ENCODE measurements at places on chromosomes 1 and 21.

DNA sequence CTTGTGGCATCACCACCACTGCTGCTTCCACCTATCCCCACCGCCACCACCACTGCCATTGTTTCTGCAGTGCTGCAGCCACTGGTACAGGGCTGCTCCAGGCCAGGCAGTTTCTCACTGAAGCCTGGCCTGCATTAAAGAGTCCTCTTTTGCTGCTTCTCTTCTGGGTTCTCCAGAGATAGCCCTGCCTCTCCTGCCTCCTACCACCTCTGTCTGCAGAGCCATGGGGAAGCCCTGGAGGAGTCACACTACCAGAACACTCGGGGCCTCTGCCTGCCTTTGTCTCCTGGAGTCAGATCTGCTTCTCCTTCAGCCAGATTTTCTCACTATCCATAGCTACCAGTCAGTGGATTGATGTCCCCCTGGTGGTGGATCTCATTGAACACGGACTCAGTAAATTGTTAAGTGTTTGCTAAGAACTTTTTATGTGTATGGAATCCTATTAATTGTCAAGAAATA, 37.7 kb upstream of the DDAH1 start:
- DNase-seq = peak; percentile 22

DNA sequence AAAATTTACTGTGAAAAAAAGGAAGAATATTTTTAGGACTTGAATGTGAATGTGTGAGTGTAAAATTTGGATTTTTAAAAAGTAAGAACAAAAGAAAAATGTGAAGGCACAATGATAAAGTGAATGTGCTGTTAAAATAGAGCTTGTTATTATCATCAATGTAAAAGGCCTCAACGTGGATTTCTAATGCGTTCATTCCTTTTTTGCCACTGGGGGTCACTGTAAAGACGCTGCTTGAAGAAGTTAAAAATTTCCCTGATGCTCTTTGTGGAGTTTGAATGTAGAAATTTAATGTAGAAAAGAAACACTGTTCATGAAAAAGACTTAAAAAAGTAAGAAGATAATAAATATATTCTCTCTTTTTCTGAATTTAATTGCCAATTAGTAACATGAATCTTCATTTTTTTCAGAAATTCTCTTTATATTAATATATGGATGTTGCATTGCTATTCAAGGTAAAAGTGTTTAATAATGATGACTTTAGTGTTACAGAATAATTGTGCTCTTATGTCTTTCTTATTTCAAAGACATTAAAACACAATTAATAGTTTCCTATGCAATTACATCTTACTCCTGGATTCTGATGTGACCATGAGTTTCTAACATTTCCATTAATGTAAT, 161.5 kb downstream of the DNM3 start:
- peak; percentile 61 for DNase-seq

DNA sequence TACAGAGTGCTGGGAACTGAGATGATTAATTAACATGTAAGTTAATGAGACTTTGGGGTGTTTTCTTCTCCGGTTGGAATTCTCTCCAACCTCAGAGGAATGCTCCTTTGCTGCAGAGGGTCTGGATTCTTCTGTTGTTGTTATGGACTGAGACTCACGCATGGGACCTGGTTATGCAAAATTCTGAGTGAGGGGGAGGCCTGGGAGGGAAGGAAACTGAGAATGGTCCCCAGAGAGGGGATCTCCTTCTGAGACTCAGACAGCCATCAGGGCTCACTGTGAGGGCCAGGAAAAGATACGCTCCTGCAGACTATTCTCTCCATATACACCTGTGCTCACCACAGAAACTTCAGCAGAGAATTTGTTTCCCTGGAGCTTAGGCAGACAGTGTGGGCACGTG, 56.3 kb downstream of the HTR6 start:
- no peak for DNase-seq

- DNase-seq = no peak
Observed at GRCh38 chr1:70856201-70856600, 191.4 kb downstream of the PTGER3 start.

GRCh38 chr1:219174460-219175211, 958 bp downstream of the LYPLAL1 start:
- peak; percentile 83 for DNase-seq

DNA sequence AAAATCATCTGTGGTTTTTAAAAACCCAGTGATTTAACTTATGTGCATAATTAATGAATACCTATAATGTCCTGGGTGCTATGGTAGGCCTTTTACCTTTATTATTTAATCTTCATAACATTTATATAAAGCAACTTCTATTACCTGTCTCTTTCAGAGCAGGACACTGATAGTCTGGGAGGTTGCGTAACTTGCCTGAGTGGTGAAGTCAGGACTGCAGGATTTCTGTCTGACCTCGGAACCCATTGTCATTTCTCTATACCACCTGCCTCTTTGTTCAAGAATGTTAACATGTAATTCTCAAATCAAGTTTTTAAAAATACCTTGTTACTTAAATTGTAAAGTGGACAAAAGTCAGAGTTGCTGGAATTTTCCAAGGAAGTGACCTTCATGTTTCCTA, 41.0 kb upstream of the BACH1 start:
- no peak for DNase-seq

GRCh38 chr1:89890085-89890752, 69.4 kb downstream of the LRRC8D start:
- DNase-seq = no peak

DNA sequence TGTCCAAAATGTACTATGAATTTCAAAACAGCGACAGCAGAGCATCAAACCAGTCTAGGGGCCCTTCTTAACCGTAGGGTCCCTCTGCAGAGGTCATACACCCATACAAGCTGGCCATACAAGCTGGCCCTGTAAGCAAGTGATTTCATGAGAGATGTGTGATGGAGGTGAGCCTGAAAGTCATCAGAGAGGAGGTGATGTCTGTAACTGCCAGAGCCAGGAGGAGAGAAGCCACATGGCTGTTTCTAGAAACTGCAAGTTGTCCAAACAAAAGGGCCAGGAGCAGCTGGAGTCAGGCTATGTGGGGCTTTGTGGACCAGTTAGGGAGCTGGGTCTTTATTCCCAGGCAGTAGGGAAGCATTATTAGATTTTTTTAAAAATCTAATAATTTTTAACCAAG, 14.8 kb upstream of the SERINC2 start:
- no peak for DNase-seq

GRCh38 chr1:110063781-110064180, 6.7 kb downstream of the ALX3 start:
- no peak for DNase-seq
